Pons (tissue), 1 donor: ENCODE measurements at places on chromosomes 3 and 15.

- DNase-seq: no peak
Measured at GRCh38 chr15:79099692-79100091, 9.1 kb upstream of the RASGRF1 start.

- no peak for DNase-seq
Measured at GRCh38 chr3:126456766-126457388, 18.8 kb downstream of the ZXDC start.

DNA sequence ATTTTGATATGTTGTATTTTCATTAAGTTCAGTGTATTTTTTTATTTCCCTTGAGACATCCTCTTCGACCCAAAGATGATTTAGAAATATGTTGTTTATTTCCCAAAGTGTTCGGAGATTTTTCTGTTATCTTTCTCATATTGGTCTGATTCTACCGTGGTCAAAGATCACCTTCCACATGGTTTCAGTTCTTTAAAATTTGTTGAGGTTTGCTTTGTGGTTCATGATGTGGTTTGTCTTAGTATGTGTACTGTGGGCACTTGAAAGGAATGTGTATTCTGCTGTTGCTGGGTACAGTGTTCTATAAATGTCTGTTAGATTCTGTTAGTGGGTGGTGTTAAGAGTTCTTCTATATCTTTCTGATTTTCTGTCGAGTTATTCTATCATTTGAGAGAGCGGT, 103.4 kb upstream of the FHIT start:
- no peak for DNase-seq

- DNase-seq: peak; percentile 50
Measured at GRCh38 chr3:38029400-38030125, at the start of gene PLCD1. PLCD1 (minus strand) TSS chr3:38029642; CDS start chr3:38029539, 103 bp downstream.

- no peak for DNase-seq
Measured at GRCh38 chr3:126307591-126308393, 49.4 kb downstream of the KLF15 start.

DNA sequence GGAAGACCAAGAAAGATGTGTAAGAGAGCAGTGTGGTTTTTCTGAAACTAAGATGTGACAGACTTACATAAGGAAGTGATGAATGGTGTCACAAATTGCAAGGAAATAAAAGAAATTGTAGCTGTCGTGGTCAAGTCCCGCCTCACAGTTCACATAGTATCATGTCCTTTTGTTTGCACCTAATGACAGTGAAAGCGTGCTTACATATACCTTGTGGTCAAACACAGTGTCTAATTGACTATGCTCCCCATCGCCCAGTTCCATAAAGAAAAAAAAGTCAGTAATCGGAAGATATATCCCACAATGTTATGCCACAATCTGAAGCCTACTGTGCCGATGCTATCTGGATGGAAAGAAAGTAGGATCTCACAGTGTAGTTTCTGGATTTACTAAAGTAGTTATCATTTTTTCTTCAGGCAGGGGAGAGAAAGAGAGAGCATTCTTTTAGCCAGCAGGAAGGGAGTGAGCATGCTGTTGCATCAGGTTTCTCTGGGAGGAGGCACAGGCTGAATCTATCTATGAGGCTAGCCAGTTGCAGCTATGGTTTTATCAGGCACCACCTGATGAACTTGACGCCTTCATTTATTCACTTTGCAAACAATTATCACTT, 9.8 kb upstream of the PLSCR1 start:
- DNase-seq: no peak

- DNase-seq: no peak
Measured at GRCh38 chr3:59133311-59133710, 83.5 kb upstream of the CFAP20DC start.

DNA sequence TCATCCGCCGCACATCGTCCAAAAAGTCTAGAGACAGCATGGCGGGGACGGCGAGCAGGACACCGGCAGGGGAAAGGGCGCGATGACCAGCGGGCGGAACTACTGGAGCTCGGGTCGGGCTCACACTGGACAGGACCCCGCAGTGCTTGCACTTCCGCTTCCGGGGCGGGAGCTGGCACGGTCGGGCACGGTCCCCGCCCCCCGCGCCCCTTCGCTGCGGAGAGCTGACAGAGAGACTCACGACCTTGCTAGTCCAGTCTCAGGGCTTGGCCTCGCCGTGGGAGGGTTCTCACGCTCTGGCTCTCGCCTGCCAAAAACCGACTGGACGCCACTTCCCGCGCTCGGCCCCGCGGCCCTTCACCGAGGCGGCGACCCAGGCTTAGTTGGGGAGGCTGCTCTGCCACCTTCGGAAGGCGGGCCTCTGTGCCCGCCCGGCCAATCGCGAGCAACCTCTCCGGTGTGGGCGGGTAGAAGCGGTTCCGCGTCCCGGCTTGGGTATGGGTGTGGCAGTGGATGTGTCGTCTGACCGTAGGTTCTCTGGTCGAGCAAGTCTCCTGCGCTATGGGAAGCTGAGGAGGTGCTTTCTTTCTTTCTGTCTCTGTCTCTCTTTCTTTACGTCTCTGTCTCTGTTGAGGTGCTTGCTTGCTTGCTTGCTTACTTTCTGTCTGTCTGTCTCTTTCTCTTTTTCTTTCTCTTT, at the start of gene SEC11A:
SEC11A (minus strand) TSS at position 104 of the 697 bp plus-strand sequence; CDS start at position 40, 64 bp downstream.
- DNase-seq: peak; percentile 94

- no peak for DNase-seq
Measured at GRCh38 chr3:65854606-65855304, 184.0 kb downstream of the MAGI1 start.

- peak; percentile 14 for DNase-seq
Measured at GRCh38 chr3:95460274-95460673, 1354.1 kb upstream of the EPHA6 start.

GRCh38 chr3:143464850-143465249, 345.3 kb downstream of the CHST2 start:
- DNase-seq: no peak

- peak; percentile 61 for DNase-seq
Measured at GRCh38 chr3:57951066-57951882, 56.9 kb upstream of the FLNB start.

GRCh38 chr3:175410251-175410650, 551.1 kb downstream of the NAALADL2 start:
- DNase-seq: no peak
